Umbilical cord (tissue), 2 donors: ENCODE measurements at places on chromosomes 5 and 9.
A peak's percentile ranks its signal among the peaks of the same experiment; 100 is the strongest.

DNA sequence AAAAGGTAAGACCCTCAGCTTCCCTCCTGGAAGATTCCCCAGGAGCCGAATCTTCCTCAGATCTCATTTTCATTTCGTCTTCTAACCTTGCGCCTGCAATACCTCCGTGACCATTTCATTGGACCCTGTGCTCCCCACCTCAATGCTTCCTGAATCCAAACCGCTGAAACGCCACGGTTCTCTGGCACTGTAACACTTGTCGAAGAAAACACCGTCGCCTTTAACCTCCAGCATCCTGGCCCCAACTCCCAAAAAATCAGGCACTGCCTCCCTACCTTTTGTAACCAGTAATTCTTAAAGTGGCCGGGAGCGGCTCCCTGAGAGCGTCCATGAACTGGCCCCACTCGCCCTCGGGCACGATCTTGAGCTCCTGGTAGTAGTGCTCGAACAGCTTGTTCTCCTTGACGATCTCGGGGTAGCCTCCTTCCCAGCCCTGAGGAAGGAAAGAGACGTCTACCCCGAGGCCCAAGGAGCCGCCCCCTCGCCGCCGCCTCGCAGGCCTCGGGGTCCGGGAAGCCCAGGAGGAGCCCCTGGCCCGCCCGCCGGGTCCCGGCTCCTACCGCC is 438 bp downstream of the NSUN2 start:
- no peak for DNase-seq

DNA sequence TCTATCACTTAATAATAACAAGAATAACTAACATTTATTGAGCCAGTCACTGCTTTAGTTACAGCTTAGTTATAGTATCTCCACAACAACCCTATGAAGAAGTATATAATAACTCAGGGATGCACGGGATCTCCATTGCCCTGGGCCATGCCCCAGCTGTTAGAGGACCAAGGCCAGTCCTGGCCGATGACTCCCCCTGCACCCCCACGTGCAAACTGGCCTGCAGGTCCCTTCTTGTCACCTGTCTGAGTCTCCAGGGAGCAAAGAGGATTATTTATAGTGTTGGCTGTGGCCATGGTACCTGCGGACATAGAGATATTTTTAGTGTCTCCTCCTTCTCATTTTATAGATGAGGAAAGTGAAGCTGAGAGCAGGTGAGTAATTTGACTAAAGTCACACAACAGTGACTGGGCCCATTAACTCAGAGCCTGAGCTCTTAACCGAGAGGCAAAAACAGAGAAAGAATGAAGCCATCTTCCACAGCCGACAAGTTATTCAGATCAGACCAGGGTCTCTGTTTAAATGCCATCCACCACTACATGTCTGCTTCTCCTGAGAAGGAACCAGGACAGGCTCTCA is 94.4 kb downstream of the TMEM215 start:
- no peak for DNase-seq

DNA sequence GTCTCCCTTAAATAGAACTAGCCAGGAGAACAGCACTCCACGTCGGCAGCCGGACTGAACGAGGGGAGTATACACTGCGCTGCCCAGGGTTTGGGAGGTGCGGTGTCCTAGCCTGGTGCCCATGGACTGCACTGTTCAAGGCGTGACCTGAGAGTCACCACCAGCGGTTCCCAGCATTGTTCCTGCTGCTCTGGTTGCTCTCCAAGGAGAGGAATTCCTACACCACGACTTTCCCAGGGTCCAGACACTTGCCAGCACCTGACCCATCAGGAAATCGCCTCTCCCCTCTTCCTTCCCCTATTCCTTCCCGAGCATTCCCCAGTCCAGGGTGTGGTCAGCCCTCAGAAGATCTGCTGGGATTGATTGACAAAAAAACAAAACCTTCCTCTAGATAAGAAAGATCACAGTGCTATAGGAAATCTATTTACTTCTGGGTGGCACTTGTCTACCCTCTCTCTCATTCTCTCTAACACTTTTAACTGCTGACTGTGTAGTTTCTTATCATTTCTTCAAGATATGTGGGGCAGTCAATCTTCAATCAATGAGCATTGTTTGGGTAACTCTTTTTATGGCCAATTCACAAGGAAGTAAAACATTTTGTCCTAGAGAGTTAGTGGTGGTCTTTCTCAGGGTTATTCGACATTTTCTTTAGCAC is 297.8 kb upstream of the ACTBL2 start:
- DNase-seq: no peak

- no peak for DNase-seq
Measured at GRCh38 chr5:93904917-93905316, 163.5 kb upstream of the POU5F2 start.

GRCh38 chr9:123769719-123770118 is 160.2 kb downstream of the DENND1A start:
- no peak for DNase-seq

- DNase-seq: no peak
Measured at GRCh38 chr5:1110307-1111240, 1.3 kb downstream of the SLC12A7 start.

DNA sequence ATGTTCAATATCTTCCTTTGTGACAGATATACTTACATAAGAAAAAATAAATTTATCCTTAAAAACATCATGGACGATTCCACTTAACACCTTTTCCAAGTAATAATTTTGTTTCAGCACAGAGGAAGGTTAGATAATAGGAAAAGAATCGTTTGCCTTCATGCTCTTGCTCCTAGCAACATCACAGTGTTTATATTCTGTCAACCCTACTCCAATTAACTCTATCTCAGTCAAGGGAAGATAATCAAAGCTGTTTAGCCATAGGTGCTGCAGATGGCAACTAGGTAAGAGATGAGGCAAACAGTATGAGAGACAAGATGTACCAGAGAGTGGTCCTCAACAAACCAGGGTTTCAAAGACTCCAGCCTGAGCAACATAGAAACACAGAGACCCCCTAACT is 55.6 kb downstream of the UBAP2 start:
- DNase-seq: no peak

GRCh38 chr9:2234371-2234893 is 219.3 kb downstream of the SMARCA2 start:
- peak; percentile 68 for DNase-seq

DNA sequence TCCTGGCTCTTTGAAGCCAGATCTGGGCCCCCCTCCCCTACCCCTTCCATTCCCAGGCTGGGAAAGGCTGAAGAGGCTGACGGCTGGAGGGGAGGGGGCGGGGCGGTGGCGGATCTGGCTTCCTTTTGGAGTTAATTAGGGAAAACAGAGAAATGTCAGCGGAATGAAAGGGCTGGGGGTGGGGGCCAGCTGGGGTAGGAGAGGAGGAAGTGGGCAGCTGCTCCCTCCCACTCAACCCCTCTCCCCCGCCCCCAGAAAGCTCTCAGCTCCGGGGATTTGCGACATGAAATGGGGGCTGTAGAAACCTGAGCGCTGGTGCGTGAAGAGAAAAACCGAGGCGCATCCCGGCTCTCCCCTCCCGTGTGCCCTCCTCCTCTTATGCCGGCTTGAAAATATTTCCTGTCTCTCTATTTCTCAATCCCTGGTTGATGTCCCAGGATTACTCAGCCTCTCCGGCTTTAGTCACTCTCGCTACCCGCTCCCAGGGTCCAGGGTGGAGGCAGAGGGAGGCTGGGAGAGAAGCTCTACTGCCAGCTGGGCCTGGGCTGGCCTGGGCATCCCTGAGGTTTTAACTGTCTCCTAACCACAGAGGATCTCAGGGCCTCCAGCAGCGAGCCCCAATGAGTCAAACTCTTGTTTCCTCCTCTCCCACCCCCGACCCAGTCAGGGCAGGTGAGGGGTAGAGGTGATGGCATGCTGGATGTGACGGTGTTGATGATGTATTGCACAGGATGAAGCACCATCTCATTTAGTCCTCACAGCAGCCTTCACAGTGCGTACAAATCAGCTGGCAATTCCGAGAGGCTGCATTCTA is 20.1 kb downstream of the PCDHGC5 start:
- DNase-seq: peak; percentile 97

DNA sequence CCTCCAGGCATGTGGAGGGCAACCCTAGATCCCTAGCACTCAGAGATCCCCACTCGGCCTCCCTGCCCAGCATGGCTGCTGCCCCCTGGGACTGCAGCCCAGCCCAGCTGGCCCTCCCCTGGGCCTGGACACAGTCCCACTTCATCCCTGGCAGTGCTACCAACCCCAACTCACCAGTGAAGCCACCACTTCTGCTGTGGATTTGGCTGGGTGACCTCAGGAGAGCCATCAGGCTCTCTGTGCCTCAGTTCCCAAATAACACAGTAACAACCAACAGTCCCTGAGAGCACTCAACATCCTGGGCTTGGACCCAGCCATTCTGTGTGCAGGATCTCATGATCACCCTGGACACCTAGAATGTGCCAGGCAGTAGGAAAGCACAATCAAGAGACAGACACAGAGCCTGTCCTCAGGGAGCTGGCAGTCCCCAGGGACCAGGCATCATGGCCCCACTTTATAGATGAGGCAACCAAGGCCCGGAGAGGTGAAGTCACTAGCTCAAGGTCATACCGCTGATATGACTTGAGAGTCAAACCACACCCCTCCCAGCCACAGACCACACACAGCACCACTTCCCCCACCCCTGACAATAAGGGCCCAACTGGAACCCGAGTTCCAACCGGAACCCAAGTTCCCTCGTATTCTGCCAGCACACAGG is 4.7 kb upstream of the PSMB7 start:
- DNase-seq: no peak

- DNase-seq: no peak
Measured at GRCh38 chr5:28725001-28725400, 1686.6 kb upstream of the CDH9 start.

- no peak for DNase-seq
Measured at GRCh38 chr5:104431002-104431620, 868.5 kb upstream of the NUDT12 start.

DNA sequence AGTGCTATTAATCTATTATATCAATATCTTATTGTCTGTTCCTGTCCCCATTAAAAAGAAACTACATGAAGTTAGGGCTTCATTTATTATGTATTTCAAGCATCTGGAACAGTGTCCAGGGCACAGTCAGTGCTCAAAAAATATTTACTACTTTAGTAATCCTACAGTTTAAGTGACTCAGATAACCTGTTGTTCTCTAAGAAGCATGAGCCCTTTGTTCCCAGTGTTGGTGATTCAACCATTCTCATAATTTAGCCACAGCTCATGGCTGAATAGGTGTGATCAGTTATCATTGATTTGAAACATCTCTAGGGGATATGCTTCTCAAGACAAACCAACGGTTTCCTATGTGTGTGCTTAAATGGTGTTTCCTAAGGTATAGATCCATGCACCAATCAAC is 292.7 kb downstream of the TMEM167A start:
- DNase-seq: no peak

DNA sequence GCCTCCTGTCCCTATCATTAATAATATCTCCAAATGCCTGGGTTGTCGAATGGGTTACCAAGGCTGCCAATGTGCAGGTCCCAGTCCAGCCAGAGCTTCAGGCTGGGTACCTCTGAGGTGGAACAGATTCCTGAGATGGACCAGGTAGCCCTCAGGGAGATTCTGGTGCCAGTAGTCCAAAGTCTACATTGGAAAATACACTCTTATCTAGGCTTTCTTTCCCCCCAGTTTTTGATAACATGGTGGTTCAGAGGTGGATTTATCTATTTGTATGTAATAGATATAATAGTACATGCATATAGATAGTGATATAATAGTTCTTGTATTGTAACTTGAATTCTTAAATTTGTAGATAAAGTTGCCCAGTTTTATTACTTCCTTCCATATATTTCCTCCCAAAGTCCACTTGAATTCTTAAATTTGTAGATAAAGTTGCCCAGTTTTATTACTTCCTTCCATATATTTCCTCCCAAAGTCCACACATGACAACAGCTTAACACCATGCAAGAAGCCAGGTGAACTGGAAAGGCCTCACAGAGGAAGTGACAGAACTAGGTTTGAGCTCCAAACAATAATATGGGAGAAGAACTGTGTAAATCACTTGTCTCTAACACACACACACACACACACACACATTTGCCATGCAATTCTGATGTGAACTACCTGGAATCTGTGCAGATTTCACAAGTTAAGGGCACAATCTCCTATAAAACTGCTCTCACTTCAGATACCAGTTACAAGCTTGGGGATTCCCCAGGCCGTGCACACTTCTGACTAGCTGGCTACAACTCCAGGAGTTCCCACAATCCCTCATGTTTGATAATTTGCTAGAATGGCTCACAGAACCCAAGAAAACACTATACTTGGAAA is 30.7 kb upstream of the ERAP1 start:
- no peak for DNase-seq

DNA sequence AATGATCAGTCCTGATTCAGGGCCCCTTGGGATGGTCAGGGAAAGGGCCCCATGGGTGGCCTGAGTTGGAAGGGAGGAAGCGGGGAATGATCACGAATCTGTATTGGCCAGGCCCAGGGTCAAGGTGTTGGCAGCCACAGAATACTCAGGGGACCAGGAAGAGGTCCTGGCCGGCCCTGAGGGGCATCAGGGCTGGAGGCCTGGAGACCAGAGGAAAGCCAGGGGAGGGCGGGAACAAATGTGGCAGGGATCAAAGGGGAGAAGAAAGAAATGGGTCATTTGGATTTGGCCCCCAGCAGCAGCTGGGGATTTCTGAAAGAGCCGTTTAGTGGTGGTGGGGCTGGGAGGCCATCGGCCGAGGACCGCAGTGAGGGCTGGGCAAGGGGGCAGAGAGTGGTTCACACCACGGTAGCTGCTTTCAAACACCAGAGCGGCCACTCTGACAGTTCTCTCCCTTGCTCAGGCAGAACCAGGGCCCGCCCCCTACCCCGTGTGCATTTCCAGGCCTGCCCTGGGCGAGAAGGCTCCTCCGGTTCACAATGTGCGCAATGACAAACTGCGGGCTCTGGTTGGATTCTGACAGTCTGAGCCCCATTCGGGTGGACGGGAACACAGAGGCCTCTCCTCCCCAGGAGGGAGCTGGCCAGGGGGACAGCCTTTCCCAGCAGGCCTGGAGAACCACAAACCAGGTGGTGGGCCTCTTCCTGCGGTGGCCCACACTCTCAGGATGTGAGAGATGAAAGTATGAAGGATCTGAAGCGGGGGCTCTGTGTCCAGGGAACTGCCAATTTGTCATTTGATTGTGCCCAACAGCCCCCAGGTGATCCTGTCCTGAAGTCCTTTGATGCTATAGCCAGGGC is 220.3 kb upstream of the IER5L start:
- DNase-seq: no peak

- no peak for DNase-seq
Measured at GRCh38 chr9:114771889-114772288, 34.0 kb downstream of the TNFSF15 start.

GRCh38 chr9:4792054-4792571 is 631 bp upstream of the RCL1 start:
- no peak for DNase-seq

- DNase-seq: peak; percentile 65
Measured at GRCh38 chr9:118331622-118332045, 627.4 kb downstream of the TLR4 start.
